ENCODE measurements at places on chromosomes 1 and 21.

GRCh38 chr1:201537891-201538611 is 876 bp upstream of the NAV1 start:
- no peak for ATAC-seq

- ATAC-seq: peak; percentile 82
Observed at GRCh38 chr1:218459878-218460711, 115.0 kb downstream of the TGFB2 start.

DNA sequence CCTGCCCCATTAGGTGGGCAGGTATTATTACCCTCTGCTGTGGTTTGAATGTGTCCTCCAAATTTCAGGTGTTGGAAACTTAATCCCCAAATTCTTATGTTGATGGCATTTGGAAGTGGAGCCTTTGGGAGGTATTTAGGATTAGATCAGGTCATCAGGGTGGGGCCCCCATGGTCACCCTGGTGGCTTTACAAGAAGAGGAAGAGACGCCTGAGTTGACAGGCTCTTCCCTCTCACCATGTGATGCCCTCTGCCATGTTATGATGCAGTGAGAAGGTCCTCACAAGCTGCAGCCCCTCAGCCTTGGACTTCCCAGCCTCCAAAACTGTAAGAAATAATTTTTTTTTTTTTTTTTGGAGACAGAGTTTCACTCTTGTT is 8.8 kb upstream of the THEMIS2 start:
- ATAC-seq: peak; percentile 58

- no peak for ATAC-seq
Observed at GRCh38 chr1:208219659-208220282, 24.4 kb downstream of the PLXNA2 start.
